CD4-positive, alpha-beta T cell treated with Interleukin-17A for 1 hour (primary cell): ENCODE measurements at places on chromosomes 2 and 18.

DNA sequence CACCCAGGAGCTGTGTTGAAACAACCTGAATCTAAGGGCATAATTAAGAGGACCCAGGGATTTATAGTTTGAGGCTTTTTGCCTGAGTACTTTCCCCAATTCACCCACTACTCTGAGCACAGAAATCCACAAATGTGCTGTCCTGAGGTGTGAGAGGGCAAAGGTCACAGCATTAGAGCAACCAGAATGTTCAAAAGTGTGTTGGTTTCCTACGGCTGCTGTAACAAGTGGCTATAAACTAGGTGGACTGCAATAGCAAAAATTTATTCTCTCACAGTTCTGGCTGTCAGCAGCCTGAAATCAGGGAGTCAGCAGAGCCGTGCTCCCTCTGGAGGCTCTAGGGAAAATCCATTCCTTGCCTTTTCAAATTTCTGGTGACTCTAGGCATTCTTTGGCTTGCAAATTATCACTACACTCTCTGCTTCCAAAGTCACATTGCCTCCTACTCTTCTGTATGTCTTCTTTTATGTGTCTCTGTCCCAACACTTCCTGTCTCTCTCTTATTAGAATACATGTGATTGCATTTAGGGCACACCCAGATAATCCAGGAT is 91.4 kb upstream of the TACR1 start:
- no peak for DNase-seq

DNA sequence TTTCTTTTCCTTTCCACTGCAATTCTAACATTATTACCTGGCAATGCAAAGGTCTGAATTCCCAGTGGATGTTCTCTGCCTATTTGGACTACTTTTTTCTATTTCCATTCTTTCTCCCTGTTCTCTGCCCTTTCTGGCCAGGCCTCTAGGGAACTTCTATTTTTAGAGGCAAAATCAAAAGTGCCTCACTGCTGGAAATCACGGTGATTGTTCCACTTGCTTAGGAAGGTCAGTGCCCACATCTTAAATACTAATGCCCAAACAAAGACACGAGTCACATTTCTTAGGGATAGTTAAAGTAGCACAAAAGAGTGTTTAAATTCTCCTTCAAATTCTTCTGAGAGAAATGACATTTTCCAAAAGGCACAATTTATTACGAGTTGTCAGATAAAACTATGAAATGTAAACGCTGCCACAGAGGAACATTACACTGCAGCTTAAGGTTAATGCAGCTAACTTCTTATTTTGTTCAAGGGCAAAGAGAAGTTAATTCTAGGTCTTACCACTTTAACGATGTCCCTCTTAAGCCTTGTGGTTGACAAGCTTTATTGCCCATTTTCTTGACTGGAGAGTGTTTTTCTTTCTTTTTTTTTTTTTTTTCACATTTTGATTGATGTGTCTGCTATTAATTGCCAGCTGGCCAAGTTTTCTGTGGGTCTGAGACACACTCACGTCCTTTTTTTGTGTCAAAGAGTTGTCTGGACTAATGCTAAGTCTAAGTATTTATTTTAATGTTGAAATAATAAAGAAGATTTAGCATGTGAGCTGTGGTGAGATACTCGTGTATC is 34.7 kb downstream of the ST6GAL2 start:
- no peak for DNase-seq

DNA sequence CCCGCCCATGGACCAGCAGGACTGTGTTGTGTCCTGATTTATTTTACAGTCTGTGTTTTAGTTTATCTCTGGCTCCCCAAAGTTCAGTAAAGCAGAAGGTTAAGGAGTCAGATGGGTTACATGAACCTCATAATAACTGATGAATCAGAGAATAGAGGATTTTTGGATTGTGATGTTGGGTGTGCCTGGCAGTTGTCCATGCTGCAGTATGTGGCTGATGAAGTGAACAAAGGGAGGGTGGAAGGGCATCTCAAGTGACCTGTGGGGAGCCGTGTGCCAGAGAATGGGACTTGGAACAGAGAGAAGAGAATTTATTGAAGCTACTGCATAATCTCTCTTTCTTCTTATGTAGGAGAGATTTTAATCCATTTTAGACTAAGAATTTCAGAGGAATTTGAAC is 145.5 kb downstream of the MAP4K4 start:
- DNase-seq: no peak

DNA sequence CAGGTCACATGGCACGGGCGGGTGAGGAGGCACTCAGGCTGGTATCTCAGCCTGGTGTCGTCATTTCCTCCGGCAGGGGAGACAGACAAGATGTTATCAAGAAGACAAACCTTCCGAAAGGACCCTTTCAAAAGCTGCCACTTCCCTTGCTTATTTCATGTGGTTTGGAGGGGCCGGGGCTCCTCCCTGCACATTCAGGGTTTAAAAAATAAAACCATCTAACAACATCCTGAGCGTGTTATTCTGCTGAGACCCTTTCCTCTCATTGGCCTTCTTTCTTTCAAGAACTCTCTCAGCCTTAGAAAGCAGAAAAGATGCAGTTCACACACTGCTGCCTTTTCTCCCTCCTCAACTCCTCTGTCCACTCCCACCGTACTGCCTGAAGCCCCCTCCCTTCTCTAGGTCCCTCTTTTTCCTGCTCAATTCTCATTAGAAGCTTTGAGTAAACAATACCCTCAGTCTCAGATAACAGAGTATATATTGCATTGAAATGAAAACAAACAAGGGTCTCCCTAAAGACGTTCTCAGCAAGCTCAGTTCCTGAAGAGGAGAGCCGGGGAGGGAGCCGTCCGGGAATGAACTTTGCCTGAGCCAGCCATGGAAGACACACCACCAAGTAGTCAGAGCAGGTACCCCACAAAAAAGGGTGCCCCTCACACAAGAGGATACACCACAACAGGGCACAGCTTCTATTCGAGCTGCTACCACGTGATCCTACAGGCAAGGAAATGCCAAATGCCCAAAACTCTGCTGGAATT is 9.7 kb downstream of the SMAD7 start:
- DNase-seq: peak; percentile 96

DNA sequence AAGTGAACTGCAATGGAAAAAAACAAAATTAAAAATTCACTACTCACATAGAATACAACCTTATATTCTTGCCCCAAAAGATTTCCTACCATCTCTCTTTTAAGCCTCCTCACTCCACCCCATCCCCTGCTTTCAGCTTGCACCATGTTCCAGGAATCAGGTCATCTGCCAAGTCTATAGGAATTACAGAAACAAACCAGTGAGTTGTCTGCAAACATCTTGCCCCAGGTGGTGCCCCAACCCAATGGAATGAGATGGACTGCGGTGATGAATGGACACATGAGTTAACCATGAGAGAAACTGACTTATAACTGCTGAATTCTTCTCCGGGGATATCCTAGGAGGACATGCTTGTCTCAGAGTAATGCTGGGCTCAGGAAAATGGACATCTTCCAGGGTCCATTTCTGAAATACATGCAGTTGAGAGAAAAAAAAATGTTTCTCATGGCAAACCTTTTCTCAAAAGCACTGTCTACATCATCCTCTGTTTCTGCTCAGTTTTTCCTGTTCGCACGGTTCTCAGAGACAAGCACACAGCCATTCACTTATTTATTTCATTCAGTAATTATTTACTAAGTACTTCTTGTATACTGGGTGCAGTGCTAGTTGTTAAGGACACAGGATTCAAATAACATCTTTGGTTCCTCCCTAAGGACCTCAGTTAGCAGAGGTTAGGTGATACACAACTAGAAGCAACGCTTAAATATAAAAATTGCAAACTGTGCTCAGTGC is 350.0 kb downstream of the RND3 start:
- no peak for DNase-seq

- DNase-seq: no peak
Measured at GRCh38 chr18:9862686-9863085, 23.1 kb upstream of the TXNDC2 start.

DNA sequence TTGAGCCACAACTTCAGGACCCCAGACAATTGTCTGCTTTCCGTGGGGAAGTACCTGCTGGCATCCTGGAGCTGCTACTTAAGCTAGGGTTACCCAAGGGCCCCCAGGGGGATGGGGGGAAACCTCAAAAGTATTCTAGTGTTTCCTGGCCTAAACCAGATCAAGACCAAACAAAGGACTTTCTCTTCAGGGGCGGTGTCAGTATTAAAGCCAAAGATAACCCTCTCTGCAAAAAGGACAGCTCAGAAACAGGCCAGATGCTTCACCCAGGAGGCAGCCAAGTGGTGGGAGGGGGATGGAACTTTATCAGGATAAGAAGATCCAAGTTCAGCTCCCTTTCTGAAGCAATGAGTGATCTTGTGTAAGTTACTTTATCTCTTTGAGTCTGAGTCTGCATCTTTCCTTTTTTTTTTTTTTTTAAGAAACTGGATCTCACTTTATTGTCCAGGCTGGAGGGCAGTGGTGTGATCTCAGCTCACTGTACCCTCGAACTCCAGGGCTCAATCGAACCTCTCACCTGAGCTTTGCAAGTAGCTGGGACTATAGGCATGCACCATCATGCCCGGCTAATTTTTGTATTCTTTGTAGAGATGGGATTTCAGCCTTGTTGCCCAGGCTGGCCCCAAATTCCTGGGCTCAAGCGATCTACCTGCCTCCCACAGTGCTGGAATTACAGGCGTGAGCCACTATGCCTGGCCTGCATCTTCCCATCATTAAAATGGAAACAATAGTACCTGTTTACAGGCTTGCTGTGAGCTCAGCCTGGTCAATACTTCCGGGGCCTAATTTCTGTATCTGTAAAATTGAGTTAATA is 151.8 kb upstream of the PTPRM start:
- no peak for DNase-seq

GRCh38 chr18:57797209-57797651 is 5.9 kb downstream of the ATP8B1 start:
- DNase-seq: no peak

DNA sequence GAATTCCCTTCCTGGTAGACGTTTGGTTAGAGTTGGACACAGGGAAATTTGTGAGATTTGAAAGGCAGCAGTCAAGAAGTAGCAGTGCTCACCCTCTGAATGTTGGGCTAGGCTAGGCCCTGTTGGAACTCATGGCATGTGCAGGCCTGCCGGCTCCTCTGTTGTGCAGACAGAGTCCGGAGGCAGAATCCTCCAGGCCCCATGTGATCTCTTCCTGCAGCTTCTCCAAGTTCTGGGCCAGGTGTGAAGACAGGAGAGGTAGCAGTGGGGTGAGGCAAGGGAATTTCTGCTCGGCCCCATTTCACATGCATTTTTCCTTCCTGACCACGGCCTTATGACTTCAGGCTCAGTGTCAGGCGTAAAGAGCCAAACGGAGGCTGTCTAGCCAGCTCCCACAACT is 36.9 kb upstream of the RAB31 start:
- DNase-seq: no peak

DNA sequence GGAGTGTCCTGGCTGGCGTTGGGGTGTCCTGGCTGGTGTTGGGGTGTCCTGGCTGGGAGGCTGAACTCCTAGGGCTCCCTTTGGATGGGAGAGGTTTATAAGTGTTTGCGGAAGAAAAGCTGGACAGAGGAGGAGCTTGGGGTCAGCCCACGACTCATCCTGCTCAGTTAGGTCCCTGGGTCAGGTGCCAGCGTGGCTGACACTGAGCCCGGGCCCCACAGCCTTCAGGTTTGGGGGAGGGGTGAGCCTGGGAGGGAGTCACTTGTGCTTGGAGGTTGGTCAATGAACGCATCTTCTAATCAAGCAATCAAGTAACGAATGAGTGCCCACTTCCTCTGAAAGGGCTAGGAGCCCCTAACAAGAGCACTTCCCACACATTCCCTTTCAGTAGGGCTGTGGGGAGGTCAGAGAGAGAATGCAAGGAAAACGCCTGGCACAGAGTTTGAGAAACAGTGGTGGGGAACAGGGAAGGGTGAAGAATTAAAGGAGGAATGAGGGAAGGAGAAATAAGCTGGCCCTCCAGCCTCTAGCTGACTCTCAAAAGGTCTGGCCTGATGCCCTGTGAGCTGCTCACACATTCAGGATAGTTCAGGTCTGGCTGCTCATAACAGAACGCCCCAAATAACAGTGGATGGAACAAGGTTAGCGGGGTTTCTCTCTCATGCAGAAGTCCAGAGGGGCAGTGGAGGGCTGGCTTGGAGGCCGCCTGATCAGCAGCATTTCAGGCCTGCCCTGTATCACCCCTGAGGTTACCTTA is 670 bp downstream of the KCNIP3 start:
- no peak for DNase-seq

DNA sequence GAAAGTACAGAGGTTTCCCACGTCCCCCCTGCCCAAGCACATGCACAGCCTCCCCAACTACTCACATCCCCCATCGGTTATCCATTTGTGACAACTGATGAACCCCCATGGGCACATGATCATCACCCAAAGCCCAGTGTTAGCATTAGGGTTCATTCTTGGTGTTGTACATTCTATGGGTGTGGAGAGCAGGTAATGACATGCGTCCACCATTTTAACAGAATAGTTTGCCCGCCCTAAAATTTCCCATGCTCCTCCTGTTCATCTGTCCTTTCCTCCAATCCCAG is 74.3 kb downstream of the LONRF2 start:
- no peak for DNase-seq

GRCh38 chr2:113760400-113760799 is 4.0 kb upstream of the SLC35F5 start:
- DNase-seq: no peak
